ENCODE measurements at places on chromosomes 6 and 20. TPM values are rescaled to one million over a fixed set of nuclear protein-coding genes. Genes with fewer than 3 reads are reported as not detected.
A peak's percentile ranks its signal among the peaks of the same experiment; 100 is the strongest.

TREM1 gene
- total RNA-seq: not detected

DNA sequence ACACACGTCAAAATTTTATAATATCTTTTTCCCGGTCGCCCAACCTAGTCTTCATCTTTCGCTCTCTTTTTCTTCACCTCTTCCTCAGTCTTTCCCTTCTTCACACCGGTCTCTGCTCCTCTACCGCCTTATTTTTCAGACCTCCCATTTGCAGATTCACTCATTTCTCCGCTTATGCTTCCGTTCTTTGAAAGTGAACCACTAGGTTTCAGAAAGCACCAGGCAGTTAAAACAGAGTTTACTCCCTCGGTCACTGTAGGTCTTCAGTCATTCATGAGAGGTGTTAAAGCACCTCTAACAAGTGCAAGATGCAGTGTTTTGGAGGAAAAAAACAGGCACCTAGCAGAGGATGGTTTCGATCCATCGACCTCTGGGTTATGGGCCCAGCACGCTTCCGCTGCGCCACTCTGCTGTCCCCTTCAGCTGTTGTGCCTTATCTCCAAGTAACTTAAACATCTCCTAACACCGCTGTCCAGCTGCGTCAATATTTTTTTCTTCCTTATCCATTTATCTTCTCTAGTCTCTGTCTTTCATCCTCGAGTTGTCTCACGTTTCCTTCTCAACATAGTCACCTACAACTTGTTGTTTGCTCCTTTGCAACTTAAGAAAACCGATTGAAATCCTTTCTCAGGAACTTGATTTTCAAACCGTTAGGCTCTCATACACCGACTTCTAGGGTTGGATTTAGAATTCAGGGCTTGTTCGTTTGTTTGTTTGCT is 119.7 kb upstream of the ZNF184 start:
- no peaks in the 10 kb centered on the region for H3K4me1 ChIP-seq
- no peak overlapping the region for H3K27ac ChIP-seq
- peak; percentile 90 for DNase-seq
- peak overlapping the region; percentile 31 for H3K4me3 ChIP-seq
- H3K36me3 ChIP-seq: no peaks in the 10 kb centered on the region
- no peaks in the 10 kb centered on the region for H3K27me3 ChIP-seq

DNA sequence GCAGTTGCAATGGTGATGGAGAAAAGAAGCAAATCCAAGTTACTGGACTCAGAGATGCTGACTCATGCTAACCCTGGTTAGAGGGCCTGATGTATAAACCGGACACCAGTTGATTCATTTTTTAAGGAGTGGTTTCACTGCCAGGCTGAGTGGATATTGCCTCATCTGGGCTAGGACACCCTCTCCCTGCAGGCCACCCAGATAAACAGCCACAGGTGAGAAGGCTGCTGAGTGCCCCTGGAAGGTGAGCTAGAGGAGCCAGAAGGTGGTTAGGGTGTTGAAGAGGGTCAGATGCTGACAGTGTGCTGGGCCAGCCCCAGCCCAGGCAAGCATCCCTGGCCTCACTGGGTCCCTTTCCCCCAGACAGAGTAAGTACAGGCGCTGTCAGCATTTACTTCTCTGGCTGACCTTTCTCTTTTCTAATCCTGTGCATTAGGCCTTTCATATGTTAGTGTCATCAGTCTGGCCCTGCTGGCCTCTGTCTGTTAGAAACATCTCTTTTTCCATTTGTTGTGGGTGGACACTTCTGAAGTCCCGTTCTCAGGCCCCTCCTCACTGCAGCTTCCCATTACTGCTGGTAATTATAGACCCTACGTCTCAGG is 13.5 kb downstream of the EPB41L1 start:
- H3K36me3 ChIP-seq: no peaks in the 10 kb centered on the region
- peak; percentile 84 for DNase-seq
- no peak overlapping the region for H3K4me3 ChIP-seq
- no peaks in the 10 kb centered on the region for H3K27me3 ChIP-seq

DNA sequence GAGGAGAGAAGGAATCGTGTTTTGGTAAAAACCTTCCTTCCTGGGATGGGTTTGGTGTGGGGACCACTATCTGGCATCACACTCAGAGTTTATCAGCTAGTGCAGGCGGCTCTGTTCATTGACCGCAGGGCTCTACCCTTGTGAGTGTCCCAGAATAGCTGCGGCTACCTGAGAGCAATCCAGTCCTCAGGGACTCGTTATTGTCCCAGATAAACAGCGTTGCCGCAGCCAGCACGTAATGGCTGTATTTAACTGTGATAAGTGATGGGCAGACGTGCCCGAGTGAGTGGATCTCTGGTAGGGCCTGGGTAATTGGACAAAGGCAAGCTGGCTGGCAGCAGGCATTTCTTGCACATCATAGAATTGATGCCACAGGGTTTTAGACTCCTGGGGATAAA is 163.3 kb downstream of the SOBP start:
- H3K4me1 ChIP-seq: peaks cover 17% of the 10 kb centered on the region
- no peaks in the 10 kb centered on the region for H3K36me3 ChIP-seq
- no peak overlapping the region for H3K4me3 ChIP-seq
- H3K27me3 ChIP-seq: no peaks in the 10 kb centered on the region

- H3K27me3 ChIP-seq: no peaks in the 10 kb centered on the region
- no peaks in the 10 kb centered on the region for H3K36me3 ChIP-seq
- no peak overlapping the region for H3K4me3 ChIP-seq
- H3K4me1 ChIP-seq: no peaks in the 10 kb centered on the region
- no peak overlapping the region for H3K27ac ChIP-seq
- no peak for DNase-seq
Observed at GRCh38 chr6:96942676-96943075, 18.1 kb downstream of the KLHL32 start.

DNA sequence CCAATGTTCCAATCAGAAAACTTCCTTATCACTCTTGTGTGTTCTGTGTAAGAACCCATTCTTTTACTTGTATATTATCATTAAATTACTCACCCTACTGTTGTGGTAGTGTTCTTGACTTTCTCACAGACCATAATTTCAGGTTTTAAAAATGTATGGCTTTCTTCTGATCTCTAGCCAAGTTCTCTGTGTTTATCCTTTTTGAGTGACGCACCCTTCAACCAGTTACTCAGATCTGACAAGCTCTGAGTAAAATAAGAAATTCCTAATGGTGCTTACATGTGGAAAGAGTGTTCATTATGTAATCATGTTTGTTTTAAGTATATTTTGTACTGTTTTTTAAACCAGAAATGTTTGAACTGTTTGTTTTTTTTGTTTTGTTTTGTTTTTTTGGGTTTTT is 11.0 kb downstream of the TBPL1 start:
- peak; percentile 97 for DNase-seq
- H3K4me1 ChIP-seq: peaks cover 6% of the 10 kb centered on the region
- no peaks in the 10 kb centered on the region for H3K36me3 ChIP-seq
- H3K27me3 ChIP-seq: no peaks in the 10 kb centered on the region
- H3K4me3 ChIP-seq: no peak overlapping the region
- no peak overlapping the region for H3K27ac ChIP-seq

DNA sequence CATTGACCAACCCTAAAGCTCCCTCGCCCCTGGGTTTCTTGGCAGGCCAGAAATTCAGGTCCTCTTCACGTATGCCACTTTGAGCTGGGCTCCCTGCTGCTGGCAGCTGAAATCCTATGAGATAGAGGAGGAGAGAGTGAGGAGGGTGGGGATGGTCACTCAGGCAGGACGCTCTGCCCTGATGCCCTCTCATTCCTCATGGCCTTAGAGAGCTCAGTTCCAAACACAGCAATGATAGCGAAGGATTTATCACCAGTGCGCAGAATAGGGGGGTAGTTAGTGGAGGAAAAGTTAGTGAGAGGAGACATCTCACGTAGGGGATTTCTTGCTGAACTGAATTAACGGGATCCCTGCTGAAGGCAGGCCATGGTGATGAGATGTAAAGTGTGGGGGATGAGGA is 84.2 kb upstream of the PMEPA1 start:
- DNase-seq: no peak
- peaks cover 3% of the 10 kb centered on the region for H3K27me3 ChIP-seq
- no peaks in the 10 kb centered on the region for H3K36me3 ChIP-seq
- no peak overlapping the region for H3K27ac ChIP-seq

GRCh38 chr20:14566505-14566904 is 229.1 kb upstream of the FLRT3 start:
- no peak overlapping the region for H3K4me3 ChIP-seq
- no peaks in the 10 kb centered on the region for H3K27me3 ChIP-seq
- no peak for DNase-seq
- H3K36me3 ChIP-seq: no peaks in the 10 kb centered on the region
- no peak overlapping the region for H3K27ac ChIP-seq
- no peaks in the 10 kb centered on the region for H3K4me1 ChIP-seq

KIFC1 gene
- 33.9 TPM for total RNA-seq

GRCh38 chr20:62699296-62699695 is 9.3 kb upstream of the NTSR1 start:
- peaks cover 11% of the 10 kb centered on the region for H3K4me1 ChIP-seq
- H3K27ac ChIP-seq: no peak overlapping the region
- no peaks in the 10 kb centered on the region for H3K36me3 ChIP-seq
- DNase-seq: no peak
- peaks cover 20% of the 10 kb centered on the region for H3K27me3 ChIP-seq
- no peak overlapping the region for H3K4me3 ChIP-seq

DNA sequence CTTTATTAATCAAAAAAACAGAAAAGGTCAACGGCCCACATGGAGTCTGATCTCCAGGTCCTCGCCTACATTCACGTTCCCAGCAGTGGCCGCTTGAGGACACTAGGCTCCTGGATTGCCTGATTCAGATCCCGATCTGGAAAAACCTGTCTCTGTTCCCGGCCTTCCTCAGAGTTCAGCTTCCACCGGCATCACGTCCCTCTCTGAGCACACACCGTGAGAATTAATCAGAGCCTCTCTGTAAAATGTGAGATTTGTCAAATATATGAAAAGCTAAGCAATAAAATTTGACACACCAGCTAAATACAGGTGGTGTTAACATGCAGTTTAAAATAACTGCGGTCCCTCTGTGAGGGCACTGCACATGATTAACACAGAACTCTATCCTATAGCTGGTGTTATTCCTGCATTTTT is 122.8 kb upstream of the COL21A1 start:
- DNase-seq: no peak
- peak overlapping the region; percentile 63 for H3K27ac ChIP-seq
- no peaks in the 10 kb centered on the region for H3K27me3 ChIP-seq
- H3K4me3 ChIP-seq: no peak overlapping the region
- H3K4me1 ChIP-seq: peaks cover 9% of the 10 kb centered on the region

DNA sequence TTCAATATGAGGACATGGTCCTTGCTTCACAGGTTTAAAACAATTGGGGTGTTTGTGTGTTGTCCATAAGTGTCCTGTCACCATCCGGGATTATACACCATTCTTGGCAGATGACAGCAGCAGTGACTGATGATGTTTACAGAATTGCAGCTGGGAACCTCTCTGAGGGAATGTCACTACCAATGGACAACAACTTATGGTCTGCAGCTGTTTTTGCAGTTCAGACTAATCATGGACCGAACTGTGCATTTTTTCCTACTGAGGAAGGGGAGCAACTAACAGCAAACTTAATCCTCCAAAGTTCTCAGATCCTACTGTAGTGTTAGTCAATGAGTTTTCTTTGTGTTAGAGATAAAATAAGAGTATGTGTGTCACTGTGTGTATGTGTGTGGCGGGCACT is 26.0 kb downstream of the FAM229B start:
- H3K27me3 ChIP-seq: no peaks in the 10 kb centered on the region
- peaks cover 4% of the 10 kb centered on the region for H3K4me1 ChIP-seq

DNA sequence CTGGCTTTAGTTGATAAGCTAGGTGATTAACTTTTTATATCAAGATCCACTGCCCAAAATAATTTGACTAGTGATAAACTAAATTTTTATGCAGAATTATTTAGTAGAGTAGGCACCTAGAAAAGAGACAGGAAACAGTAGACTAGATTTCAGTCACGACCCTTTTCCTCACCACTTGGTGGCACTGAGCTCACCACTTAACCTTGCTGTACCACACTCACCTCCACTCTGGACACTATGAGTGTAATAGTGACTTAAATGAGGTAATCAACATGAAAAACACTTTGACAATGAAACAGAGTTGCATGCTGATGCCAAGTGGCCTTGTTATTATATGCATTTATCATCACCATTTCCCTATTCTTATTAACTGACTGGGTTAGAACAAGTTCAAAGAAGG is 730.4 kb downstream of the KIF16B start:
- no peaks in the 10 kb centered on the region for H3K4me1 ChIP-seq
- H3K4me3 ChIP-seq: no peak overlapping the region
- no peak for DNase-seq
- no peak overlapping the region for H3K27ac ChIP-seq

- H3K36me3 ChIP-seq: no peaks in the 10 kb centered on the region
- no peak overlapping the region for H3K4me3 ChIP-seq
- peaks cover 4% of the 10 kb centered on the region for H3K4me1 ChIP-seq
- DNase-seq: no peak
- peaks cover 8% of the 10 kb centered on the region for H3K27me3 ChIP-seq
Observed at GRCh38 chr6:14397518-14397901, 279.9 kb downstream of the CD83 start.

ADGRF1 gene
- total RNA-seq: not detected

DNA sequence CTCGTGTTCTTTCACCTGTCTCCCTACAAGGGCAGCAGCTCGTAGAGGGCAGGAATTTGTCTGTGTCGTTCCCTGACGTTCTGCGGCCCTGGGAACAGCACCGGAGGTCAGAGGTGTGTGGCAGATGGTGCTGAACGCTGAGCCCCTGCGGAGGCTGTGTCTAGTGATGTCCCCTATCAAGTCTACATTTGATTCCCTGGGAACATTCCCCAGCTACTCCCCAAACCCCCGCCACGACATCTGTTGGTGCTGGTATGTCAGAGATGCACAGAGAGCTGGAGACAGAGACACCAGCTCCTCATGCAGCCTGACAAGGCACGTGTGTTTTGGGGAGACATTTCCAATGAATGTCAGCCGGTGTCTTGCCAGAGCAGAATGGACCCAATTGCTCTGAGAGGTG is 7.7 kb downstream of the PMEPA1 start:
- no peak overlapping the region for H3K4me3 ChIP-seq
- no peak for DNase-seq
- peaks cover 15% of the 10 kb centered on the region for H3K4me1 ChIP-seq

- no peak overlapping the region for H3K27ac ChIP-seq
- H3K4me1 ChIP-seq: peaks cover 10% of the 10 kb centered on the region
- no peak for DNase-seq
- H3K27me3 ChIP-seq: no peaks in the 10 kb centered on the region
Observed at GRCh38 chr6:5079692-5080091, 5.4 kb upstream of the PPP1R3G start.

DNA sequence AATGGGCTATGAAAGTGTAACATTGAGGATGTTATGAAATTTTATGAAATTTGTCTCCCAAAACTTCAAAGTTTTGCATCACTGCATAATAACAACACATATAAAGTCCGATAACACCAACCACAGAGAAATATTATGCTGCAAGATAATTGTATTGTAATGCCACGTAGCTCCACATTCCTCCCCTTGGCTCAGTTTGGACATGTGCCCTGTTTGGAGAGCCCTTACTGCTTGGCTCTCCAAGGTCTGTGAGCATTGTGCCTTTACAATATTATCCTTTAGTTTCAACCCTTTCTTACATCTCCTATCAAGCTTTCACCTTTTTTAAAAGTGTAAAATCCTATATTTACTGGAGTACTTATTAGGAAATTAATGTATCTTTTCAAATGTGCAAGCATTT is 10.8 kb downstream of the HBS1L start:
- no peaks in the 10 kb centered on the region for H3K27me3 ChIP-seq
- H3K4me1 ChIP-seq: no peaks in the 10 kb centered on the region
- H3K27ac ChIP-seq: no peak overlapping the region
- no peak for DNase-seq
- peaks cover 8% of the 10 kb centered on the region for H3K36me3 ChIP-seq

Measured in IMR-90 (cell line).